ENCODE measurements at places on chromosomes 12 and 14.

- peak; percentile 80 for DNase-seq
Measured at GRCh38 chr14:105351920-105352851, 37.6 kb downstream of the PACS2 start.

DNA sequence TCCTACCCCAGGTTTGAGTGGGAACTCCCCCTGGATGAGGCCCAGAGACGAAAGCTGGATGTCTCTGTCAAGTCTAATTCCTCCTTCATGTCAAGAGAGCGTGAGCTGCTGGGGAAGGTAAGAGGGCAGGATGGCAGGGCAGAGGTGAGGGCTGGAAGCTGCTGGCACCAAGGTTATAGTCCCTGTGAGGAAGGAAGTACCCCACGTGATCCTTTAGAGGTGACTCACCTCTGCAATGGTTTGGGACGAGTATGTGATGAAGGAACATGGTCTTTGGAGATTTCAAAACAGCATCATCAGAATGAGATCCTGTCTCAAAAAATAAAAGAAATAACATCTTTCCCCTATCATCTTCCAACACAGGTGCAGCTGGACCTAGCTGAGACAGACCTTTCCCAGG, 9.2 kb upstream of the MYL6B start:
- DNase-seq: no peak

DNA sequence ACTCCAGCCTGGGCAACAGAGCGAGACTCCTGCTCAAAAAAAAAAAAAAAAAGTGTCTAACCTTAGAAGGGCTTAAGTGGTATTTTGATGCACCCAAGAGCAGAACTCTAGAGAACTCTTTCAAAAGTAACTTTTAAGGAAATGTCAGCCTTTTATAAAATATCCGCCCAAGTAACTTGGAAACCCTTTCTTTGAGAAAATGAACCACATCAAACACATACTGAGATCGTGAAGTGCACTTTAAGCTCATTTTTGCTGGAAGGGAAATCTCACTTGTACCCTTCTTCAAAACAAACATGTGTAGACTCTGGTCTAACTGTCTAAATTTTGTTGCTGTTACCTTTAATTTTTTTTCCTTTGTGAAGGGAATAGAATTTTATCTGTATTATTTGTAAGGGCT, 5.5 kb downstream of the C12orf56 start:
- DNase-seq: no peak

DNA sequence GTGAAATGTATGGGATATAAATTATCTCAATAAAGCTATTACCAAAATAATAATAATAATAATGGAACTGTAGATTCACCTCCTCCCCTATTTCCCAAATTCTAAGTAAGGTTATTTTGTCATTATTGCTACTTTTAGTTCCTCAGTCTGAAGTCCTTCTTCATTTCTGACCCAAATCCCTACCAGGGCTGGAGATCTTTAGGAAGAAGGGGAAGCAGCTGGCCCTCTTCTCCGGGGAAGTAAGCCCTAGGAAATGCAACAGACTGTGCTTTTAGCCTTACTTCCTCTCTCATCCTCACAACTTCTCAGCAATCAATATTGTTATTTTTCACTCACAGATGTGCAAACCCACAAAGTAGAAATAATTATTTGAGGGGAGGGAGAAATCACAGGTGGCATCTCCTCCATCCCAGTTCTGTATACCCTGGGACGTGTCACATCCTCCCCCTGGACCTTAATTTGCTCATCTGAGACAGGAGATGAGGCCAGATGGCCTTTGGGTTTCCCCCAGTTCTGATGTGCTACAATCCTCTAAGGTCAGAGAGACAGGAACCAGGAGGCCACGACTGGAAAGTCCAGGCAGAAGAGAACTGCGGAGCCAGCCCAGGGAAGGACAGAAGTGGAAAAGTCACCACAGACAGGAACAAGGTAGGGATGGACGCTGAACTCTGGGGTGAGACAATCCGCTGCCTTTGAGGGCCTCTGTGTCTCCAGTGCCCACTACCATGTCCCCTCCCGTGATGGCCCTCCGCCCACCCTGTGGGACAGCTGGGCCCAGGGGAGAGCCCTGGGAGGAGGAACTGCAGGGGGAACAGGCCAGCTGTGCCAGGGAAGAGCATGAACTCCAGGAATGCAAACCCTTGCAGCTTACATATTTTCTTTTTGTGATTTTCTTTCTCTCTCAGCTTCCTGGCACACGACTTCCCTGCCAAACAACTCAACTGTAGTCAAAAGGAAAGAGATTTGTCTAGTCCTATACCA, 10.6 kb upstream of the TNFRSF1A start:
- DNase-seq: no peak

GRCh38 chr12:57756406-57757341, 1.8 kb downstream of the MARCHF9 start:
- DNase-seq: peak; percentile 38

DNA sequence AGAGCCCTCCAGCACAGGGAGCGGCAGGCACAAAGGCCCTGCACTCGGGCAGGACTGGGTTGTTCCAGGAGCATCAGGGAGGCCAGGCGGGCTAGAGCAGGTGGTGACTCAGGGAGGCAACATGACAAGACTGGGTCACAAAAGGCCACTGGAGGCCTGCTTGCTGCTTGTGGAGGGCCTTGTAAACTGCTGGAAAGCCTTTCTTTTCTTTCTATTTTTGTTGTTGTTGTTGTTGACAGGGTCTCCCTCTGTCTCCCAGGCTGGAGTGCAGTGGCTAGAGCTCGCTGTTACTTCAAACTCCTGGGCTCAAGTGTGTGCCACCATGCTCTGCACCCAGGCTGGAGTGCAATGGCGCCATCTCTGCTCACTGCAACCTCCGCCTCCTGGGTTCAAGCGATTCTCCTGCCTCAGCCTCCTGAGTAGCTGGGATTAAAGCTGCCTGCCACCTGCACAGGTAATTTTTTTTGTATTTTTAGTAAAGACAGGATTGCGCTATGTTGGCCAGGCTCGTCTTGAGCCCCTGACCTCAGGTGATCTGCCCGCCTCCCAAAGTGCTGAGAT, 11.8 kb upstream of the RCOR1 start:
- DNase-seq: peak; percentile 32

DNA sequence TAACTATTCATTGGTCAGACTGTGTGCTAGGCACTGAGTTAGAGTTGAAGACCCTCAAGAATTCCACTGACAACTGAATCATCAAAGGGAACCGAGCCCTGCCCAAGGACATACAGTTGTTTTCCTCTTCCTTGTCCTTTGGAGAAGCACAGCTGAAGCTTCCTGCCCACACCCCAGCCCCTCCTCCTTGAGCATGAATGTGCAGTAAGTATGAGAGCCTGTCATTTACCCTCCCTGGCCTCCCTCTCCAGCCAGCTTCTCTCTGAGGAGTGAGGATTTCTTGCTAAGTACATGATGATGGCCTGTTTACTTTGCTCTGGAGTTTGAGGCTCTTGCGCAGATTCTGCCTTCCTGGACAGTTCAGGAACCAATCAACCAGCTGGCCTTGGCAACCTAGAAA, 235.2 kb downstream of the CACNA1C start:
- DNase-seq: peak; percentile 79

DNA sequence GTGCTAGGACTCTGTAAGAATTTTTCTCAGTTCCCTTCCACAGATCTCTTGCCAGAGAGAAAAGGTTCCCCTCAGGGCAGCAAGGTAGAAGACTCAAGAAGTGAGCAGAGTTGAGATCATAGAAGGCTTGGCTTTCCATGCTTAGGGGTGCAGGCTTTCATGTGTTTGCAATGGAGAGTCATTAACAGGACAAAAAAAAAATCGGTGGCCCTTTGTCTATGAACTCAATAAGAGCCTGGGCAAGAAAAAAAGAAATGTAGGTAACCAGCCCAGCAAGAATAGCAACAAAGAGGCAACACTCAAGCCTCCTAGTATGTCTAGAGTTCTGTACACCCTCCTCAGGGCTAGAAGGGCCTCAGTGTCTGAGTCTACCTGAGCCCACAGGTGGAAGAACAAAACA, 23.4 kb upstream of the LRP6 start:
- no peak for DNase-seq

GRCh38 chr12:46959502-46959901, 119.9 kb upstream of the PCED1B start:
- peak; percentile 93 for DNase-seq

GRCh38 chr12:15682826-15683225, 106.4 kb downstream of the EPS8 start:
- DNase-seq: peak; percentile 80

DNA sequence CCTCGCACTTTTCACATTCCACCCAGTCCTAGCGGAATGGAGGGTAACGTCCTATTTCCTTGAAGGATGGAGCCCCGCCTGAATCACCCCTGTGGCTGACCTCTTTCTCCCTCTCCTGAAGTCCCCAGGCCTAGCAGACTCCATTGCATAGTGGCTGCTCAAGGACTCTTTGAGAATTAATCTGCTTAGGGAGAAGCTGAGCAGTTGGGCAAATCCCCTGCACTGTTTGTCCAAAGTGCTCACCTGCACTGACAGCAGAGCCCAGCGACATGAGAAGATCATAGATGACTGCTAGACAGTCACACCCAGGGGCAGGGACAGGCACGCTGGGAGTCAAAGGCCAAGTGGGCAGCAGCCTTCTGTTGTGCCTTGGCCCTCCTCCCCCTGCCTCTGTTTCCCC, 37.7 kb upstream of the DICER1 start:
- DNase-seq: no peak

DNA sequence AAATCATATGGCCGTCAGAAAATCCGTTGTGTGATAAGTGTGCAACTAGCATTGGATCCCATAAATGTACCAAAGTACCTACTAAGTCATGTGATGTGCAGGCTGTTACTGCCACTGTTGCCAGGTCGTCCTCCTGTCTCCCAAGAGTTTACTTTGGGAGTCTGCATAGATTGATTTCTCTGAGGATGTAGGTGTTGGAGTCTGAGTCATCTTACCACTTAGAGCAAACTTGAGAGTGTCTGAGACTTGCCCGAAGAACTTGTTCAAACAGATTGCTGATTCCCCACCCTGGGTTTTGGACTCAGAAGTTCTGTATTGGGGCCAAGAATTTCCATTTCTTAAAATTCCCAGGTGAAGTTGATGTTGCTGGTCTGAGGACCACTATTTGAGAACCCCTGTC, 11.4 kb downstream of the TMX1 start:
- no peak for DNase-seq

DNA sequence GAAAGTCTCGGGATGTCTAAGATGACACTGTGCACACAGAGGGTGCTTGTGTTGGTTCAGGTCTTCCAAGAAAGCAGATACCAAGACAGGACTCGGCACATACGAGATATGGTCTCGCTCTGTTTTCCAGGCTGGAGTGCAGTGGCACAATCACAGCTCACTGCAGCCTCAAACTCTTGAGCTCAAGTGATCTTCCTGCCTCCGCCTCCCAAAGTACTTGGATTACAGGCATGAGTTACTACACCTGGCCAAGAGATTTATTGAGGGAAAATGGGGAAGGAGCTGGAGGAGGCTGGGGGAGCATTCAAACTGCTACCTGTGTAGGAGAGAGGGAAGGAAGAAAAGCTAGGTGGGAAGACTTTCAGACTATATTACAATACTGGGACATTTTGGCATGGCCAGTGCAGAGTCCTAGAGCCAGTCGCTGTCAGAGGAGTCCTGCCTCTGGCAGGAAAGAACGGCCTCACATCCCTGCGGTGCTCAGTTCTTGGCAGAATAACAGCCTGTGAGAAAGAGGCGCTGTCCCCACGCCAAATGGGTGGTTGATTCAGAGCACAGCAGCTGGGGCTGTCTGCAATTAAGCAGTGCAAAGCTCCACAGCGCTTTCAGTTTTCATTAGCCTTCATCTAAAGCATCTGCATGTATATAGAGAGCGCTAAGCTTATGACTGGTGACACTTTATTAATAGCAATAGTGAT, 18.3 kb downstream of the SLC17A8 start:
- peak; percentile 32 for DNase-seq

GRCh38 chr12:120830052-120830940, 73.9 kb downstream of the SPPL3 start:
- no peak for DNase-seq

- DNase-seq: no peak
Measured at GRCh38 chr12:107590413-107590812, 95.2 kb upstream of the PWP1 start.

- DNase-seq: peak; percentile 47
Measured at GRCh38 chr12:53056296-53056695, 6.4 kb downstream of the TNS2 start.

DNA sequence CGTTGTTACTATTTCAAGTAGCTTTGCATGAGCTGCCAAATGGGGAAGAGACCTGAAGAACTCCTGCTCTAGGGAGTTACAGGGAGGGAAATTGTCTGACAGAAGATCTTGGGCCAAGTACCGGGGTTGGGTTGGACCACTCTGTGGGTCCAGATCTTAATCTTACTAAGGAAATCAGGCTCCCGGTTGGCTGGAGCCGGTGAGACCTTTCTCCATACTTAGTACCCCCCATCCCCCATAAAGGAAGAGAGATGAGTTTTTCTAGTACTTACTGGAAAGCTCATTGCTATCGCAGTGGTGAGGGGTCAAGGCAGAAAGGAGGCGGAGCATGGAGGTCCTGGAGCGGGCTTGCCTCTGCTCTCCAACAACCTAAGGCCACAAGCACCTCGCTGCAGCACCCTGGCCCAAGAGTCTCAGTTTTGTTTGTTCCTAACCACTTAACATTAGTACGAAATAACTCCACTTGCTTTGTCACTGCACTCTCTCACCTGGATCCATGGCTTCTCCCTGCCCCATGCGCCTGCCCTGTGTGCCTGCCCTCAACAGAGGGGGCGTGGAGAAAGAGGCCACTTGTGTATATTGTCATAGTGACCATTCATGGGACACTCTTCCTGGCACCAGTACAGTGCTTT, 6.8 kb upstream of the UNC119B start:
- no peak for DNase-seq

DNA sequence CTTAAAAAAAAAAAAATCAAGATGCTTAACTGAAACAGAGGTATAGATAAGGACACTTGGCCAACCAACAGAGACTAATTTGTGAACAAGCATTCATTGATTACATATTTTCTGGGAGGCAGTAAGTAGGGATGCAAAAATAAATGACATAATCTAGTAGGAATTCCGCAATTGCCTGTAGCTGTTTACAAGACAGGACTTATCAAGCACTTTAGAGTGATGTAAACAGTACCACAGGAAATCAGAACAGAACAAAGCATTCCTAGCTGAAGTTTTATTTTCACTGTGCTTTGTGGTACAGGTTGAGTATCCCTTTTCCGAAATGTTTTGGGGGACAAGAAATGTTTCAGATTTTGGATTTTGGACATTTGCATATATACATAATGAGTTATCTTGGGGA, 68.2 kb upstream of the FGD4 start:
- DNase-seq: no peak

DNA sequence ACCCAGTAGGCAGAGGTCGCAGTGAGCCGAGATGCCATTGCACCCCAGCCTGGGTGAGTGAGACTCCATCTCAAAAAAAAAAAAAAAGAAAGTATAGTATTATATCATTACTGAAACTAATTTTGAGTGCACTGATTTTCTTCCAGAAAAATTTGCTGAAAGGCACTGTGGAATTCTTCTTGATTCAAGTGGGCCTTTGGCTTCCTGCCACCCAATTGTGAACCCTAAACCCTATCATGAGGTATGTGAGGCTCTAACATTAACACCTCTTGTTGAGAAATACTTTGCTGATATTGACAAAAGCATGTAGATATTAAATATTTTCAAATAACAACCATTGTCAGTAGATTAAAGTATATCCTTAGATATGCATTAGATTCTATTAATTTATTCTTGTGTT, 211.2 kb downstream of the LRRK2 start:
- DNase-seq: no peak

- DNase-seq: peak; percentile 44
Measured at GRCh38 chr14:60905923-60906322, 75.0 kb downstream of the TRMT5 start.
